ENCODE measurements at places on chromosomes 5 and 9. TPM values are rescaled to one million over a fixed set of nuclear protein-coding genes. Genes with fewer than 3 reads are reported as not detected.

The SHB gene
- total RNA-seq = 12.5 TPM

- no peak for DNase-seq
These were observed 105.8 kb downstream of the ADAMTS2 start for GRCh38 chr5:179239256-179240135.

GRCh38 chr9:2336055-2336454, 285.5 kb upstream of the VLDLR start:
- no peak for DNase-seq

DNA sequence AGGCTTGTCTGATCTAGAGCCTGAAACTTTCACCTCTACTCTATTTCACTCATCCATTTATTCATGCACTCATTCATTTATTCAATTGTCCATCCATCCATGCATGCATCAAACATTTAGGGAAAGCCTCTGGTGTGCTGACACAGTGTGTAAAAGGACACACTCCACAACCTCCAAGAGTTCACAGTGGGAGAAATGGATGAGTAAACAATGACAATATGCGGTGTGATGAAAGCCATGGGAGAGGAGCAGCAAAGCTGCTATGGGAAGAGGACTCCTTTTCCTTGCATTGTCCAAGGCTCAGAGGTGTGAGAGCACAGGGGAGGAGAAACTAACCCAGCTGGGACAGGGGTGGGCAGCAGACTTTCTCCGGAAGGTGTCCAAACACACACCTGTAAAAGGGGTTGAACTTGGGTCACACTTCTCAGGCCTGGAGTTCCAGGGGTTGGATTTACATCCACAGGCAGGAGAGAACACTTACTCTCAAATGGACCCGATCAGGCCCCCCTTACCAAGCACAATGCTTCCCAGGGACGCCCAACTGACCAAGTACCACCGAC, 21.2 kb upstream of the PFDN1 start:
- DNase-seq = no peak

GRCh38 chr5:102682101-102682647, 72.9 kb upstream of the PAM start:
- DNase-seq = no peak

- peak; percentile 67 for DNase-seq
These were observed 17.1 kb downstream of the STC2 start for GRCh38 chr5:173310861-173311785.

The PFN3 gene
- total RNA-seq = not detected

GRCh38 chr5:59799668-59800346, 93.7 kb downstream of the PDE4D start:
- DNase-seq = peak; percentile 59

GRCh38 chr5:80672140-80672736, 17.5 kb upstream of the DHFR start:
- DNase-seq = peak; percentile 64

GRCh38 chr9:25678147-25678666, at the start of gene TUSC1:
Gene TUSC1 (minus strand): TSS chr9:25678444. CDS start chr9:25678312, 132 bp downstream.
- peak; percentile 59 for DNase-seq

DNA sequence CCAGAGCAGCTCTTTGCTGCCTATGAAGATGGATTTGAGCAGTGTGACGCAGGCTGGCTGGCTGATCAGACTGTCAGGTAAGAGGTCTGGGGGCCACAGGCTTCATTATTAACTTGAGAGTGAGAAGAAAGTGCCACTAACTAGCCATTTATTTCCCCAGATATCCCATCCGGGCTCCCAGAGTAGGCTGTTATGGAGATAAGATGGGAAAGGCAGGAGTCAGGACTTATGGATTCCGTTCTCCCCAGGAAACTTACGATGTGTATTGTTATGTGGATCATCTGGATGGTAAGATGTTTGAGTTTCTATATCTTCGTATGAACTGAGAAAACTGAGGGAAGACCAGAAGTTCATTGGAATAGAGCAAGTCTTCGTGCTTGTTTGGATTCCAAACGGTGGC, 22.1 kb downstream of the VCAN start:
- no peak for DNase-seq

The FAF2 gene
- total RNA-seq = 43.5 TPM

The RALGPS1 gene
- total RNA-seq = 66.9 TPM

- no peak for DNase-seq
These were observed 46.8 kb downstream of the DBH start for GRCh38 chr9:133682818-133683585.

GRCh38 chr9:135324329-135324728, 155.3 kb upstream of the PPP1R26 start:
- no peak for DNase-seq

GRCh38 chr5:62282064-62282463, 23.9 kb upstream of the KIF2A start:
- DNase-seq = no peak

The GPR150 gene
- 0.06 TPM for total RNA-seq

- no peak for DNase-seq
These were observed 217.6 kb downstream of the CAAP1 start for GRCh38 chr9:26675035-26675434.

DNA sequence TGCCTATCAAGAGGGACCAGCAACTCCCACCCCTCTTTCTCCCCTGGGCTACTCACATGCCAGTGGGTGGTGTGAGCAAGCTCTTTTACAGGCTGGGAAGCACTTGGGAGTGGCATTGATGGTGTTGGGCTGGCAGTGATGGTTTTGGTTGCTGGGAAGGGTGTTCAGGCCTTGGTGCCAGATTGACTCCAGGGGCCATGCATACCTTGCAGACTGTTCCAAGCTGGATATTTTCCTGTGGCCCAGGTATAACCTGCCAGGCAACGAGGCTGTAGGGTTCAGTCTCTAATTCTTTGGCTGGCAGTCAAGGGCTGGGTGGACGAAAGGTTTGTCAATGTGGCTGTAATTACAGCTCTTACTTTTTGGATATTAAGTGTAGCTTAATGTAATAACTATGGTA, 177.3 kb downstream of the MACROH2A1 start:
- no peak for DNase-seq

GRCh38 chr5:89081360-89081759, 198.4 kb upstream of the MEF2C start:
- DNase-seq = no peak

- DNase-seq = no peak
These were observed 316.9 kb downstream of the KCNN2 start for GRCh38 chr5:114678778-114679177.

DNA sequence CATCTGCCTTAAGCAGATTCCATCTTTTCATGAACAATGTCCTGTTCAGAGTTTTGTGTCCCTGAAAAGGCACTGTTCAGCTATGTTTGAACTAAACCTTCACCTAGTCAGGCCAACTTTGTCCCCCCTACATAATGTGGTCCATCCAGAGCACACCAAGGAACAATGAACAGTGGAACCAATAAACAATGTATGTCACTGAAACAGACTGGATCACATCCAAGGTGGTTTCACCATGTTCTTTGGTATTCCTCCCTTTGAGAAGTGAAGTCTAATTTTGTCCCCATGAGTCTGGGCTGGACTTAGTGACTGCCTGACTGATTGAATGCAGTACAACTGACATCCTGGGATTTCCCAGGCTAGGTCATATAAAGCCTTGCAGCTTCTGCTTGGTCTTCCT, 174.5 kb downstream of the SLC24A2 start:
- DNase-seq = no peak

GRCh38 chr9:84667571-84668195, 1.8 kb upstream of the NTRK2 start:
- peak; percentile 52 for DNase-seq

The PCDHB6 gene
- 2.7 TPM for total RNA-seq

DNA sequence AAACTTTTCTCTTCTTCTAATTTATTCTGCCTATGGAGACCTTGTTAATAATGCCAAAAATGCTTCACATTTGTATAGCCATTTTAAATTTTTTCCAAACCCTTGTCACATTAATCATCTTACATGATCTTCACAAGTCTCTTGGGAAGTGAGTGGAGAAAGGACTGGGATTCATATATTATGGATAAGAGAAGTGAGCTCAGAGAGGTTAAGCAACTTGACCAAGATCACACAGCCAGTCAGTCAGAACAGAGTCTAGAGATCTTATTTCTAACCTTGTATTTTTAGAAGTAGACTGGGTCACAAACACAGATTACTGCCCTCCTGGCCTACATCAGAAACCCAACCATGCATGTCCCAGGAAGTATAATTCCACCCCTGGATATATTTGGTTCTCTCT, 218.0 kb upstream of the ADRA1B start:
- DNase-seq = no peak

- no peak for DNase-seq
These were observed 7.1 kb upstream of the TRIM7 start for GRCh38 chr5:181212080-181212479.

The CD14 gene
- total RNA-seq = 38.3 TPM

GRCh38 chr5:93580063-93580926, 724 bp downstream of the NR2F1-AS1 start:
- DNase-seq = no peak

DNA sequence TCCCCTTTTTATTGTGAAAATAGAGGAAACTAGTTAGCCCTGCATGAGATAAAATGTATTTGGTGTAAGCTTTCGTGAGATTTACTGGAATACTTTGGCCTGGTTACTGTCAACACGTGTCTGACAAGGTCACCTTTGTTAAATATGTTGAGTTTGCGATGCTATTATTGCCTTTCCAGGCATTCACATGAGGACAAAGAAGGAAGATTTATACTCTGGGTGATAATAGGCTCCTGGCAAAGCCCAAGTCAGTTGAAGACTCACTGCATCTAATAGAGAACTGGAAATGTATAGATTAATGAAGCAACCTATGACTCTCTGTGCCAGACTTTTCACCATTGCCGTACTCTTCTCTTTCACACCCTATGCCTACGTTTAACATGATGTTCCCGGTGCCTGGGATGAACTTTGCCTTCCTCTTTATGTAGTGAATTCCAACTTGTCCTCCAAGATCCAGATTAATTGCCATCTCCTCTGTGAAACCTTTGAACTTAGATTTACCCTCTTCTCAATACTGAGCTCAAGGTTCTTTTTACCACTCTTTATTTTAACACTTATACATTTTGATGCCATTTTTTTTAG, 33.9 kb downstream of the ITGA2 start:
- DNase-seq = no peak

The ZDHHC11B gene
- total RNA-seq = 7.5 TPM

The SLC6A7 gene
- 11.3 TPM for total RNA-seq

- no peak for DNase-seq
These were observed 131.0 kb upstream of the DAB2 start for GRCh38 chr5:39555788-39556187.

The BRINP1 gene
- 83.5 TPM for total RNA-seq

The NMRK1 gene
- total RNA-seq = 26.2 TPM

- DNase-seq = no peak
These were observed 6.7 kb upstream of the GAPT start for GRCh38 chr5:58484505-58484904.

The PROB1 gene
- 2.0 TPM for total RNA-seq

The SLC23A1 gene
- 0.40 TPM for total RNA-seq

The ALDH1A1 gene
- 26.4 TPM for total RNA-seq

GRCh38 chr5:117982691-117983090, 1005.7 kb downstream of the DTWD2 start:
- no peak for DNase-seq

DNA sequence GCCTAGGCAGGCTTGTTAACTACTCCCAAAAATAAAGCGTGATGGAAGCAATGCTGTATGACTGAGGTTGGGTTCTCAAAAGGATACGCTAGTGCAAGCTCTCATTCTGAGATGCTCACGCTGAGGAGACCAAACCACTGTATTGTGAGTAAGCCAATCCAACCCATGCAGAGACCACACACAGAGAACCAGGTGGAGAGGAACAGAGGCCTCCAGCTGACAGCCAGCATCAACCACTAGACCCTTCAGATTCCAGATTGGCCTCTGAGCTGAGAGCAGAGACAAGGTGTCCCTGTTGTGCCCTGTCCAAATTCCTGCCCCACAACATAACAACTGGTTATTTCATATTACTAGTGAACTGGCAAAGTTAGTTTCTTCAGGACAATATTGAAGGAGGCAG, 4.5 kb downstream of the TSTD2 start:
- no peak for DNase-seq

The NUTM2F gene
- not detected for total RNA-seq

DNA sequence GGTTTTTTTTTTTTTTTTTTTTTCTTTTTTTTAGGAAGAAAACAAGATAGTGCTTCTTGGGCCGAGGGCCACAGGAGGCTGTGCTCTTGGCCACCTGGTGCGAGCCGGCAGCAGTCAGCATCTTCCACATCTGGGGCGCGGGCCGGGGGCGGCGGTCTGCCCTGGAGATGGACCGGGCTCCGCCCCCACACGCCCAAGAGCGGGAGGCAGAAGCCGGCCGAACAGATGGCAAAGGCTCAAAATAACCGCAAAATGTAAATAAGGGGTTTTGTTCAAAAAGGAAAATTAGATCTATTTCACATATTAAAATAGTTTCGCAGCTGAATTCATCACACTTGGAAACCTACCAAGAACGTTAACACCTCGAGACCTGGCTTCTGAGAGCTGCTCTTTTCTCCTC, 51.5 kb upstream of the UBAC1 start:
- DNase-seq = no peak

GRCh38 chr5:111229871-111230810, 6.0 kb downstream of the CAMK4 start:
- no peak for DNase-seq

The LCN10 gene
- total RNA-seq = not detected

- DNase-seq = no peak
These were observed 99.8 kb downstream of the RPS23 start for GRCh38 chr5:82178378-82178777.

The SLC36A2 gene
- 0.30 TPM for total RNA-seq

- peak; percentile 16 for DNase-seq
These were observed 128.7 kb upstream of the PIK3R1 start for GRCh38 chr5:68086857-68087256.

The CDO1 gene
- 64.3 TPM for total RNA-seq

DNA sequence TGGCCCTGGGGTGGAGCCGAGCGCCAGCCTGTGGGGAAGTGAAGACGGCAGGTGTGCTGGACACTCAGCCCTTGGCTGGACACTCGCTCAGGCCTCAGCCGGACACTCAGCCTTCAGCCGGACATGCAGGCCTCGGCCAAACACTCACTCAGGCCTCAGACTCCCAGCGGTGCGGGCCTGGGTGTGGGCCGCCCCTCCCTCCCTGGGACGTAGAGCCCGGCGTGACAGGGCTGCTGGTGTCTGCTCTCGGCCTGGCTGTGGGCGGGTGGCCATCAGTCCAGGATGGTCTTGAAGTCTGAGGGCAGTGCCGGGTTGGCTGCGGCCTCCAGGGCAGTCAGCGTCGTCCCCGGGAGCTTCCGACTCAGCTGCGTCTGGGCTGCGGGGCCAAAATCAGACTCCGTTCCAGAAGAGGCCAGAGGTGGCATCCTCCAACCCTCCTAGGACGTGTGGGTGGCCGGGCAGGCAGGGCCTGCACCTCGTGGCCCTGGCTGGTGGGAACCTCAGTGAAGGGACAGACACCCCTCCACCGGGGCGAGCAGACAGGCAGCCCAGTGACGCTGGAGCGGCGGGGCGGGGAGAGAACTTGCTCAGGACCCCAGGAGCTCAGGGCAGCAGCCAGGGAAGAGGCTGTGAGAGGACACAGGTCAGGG, 28.4 kb downstream of the SLC6A18 start:
- DNase-seq = no peak

The ENC1 gene
- 238 TPM for total RNA-seq

DNA sequence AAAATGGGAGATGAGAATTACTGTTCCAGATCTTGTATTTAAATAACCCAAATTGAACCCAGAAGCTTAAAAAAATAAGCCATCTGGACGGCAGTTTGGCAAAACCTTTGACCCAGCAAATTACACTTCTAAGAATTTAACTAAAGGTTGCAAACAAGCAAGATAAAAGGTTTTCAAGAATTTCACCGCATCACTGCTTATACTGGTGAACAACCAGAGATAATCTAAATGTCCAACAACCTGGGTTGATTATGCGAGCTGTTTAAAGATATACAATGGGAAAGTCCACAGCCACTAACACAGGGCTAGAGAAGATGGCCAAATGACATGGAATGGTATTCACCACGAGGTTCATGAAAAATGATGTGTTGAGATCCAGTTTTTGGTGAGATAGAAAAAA, 149.3 kb downstream of the GNAQ start:
- DNase-seq = no peak
